ENCODE measurements at places on chromosomes 3 and 15. TPM values are rescaled to one million over a fixed set of nuclear protein-coding genes. Genes with fewer than 3 reads are reported as not detected.

- DNase-seq = no peak
Observed at GRCh38 chr3:66449411-66449974, 51.3 kb downstream of the LRIG1 start.

DNA sequence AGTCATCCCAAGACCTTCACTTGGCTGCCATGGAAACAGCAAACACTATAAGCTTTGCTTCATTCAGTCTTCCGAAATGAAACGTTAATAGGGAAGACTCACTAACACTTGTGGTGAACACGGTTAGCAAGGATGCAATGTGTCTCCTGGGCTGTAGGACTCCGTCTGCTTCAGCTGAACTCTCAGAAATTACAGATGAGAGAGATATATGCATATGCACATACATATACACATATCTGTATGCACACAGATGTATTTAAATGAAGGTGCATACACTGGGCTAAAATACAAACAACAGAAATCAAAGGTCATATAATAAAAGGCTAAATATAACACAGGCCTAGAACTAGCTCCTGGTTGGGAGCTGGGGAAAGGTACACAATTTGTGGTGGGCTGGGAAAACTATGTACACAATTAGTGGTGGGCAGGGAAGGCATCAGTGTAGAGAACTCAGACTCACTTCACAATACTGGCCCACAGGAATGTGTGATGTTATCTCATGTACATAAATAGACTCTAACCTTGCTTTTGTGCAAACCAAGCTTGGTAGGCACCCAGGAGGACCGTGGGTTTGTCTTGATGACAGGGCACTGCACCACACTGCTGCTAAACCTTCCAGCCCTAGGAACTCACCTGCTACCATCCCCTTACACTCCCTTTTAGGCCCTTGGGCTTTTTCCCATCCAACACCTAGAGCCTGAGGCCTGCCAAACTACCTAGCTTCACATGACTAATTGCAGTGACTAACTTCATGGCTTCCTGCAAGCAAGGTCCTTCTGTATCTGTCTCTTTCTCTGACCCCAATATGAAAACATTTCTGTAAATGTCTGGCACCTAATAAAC, 873.1 kb downstream of the NSUN3 start:
- DNase-seq = no peak

GRCh38 chr15:94682171-94682570, 450.8 kb downstream of the MCTP2 start:
- no peak for DNase-seq

DNA sequence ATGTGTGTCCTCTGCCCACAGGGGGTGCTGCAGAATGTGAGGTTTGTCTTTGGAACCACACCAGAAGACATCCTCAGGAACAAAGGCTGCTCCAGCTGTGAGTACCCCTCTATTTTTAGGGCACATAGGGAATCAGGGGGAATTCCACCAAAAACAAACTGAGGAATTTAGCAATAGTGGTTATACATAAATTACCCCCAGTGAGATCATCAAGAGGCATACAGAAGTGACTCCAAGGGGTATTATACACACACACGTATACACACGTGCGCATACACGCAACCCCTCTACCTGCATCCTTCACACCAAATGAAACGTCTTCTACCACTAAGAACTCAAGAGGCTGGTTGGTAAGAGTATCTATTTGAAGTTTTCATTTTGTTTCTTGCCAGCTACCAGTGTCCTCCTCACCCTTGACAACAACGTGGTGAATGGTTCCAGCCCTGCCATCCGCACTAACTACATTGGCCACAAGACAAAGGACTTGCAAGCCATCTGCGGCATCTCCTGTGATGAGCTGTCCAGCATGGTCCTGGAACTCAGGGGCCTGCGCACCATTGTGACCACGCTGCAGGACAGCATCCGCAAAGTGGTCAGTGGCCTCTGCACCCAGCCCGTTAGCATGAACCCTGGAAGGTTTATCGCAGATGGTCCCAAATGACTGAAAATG, 2.9 kb downstream of the THBS1 start:
- peak; percentile 83 for DNase-seq

GRCh38 chr15:72724028-72724427, 38.0 kb downstream of the BBS4 start:
- no peak for DNase-seq

DNA sequence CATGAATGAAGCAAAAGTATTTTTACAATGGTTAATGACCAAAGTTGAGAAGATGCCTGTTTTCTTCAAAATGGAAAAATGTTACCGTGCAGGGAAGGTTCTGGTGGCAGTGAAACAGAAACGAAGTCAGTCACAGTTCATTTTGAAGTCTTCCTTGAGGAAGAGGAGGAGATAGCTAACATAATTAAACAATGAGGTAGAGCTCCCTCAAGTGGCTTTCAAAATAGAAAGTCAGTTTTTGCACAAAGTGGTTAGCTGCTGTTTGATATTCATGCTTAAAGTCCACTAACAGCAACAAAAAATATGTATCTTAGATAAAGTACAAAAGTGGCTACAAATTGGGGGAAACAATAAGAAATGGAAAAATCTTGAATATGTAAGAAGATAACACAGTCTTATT, 87.3 kb downstream of the TFG start:
- peak; percentile 28 for DNase-seq

DNA sequence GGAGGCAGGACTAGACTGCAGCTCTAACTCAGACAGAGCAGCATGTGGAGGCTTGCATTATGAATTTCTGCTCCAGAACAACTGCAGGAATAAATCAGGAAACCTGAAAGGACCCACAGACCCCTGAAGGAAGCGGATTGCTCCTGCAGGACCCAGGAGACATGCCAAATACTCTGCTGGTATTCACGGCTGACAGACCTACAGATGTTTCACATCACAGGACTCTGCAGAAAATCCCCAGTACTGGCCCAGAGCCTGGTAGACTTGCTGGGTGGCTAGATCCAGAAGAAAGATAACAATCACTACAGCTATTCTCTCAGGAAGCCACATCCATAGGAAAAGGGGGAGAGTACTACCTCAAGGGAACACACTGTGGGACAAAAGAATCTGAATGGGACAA, 942.1 kb downstream of the AGBL1 start:
- DNase-seq = no peak

GRCh38 chr15:57697588-57697987, 8.9 kb upstream of the POLR2M start:
- peak; percentile 48 for DNase-seq

DNA sequence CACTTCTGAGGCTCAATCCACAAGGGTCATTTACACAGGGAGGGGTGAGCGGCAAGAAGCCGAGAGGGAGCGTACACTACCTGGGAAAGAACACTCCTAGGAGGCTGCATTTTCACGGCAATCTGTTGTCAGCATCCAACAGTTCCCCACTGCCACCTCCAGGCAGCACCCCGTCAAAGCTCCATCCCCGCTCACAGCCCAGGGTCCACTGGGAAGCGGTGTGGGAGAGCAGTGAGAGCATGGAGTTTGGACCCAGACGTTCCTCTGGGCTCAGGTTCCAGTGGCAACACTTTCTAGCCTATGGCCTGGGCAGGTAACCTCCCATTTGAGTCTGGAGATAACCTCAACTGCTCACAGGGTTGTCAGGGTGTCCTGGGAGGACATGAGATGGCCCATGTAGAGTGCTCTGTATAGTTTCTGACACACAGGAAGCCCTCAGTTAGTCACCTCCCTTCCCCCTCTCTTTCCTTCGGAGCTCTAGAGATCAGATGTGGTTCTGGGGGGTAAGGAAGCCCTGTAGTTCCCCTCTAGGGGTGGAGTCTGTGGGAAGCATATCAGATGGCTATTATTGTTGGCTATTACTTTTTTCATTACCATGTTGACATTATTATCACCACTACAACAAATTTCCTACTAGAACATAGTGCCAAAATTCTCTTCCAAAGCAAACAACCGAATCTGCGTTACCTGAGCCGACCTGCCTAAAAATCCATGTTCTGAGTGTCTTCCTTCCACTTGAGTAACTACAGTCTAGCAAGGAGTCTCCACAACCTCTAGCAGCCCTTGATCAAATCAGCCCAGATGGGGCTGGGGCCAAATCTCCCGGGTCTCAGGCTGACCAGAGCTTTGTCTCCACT, 29.1 kb downstream of the RUVBL1 start:
- no peak for DNase-seq

KY gene
- 1.6 TPM for total RNA-seq

ROPN1B gene
- not detected for total RNA-seq

AMIGO3 gene
- total RNA-seq = 1.8 TPM

MAGI1 gene
- total RNA-seq = 14.5 TPM

PIERCE2 gene
- total RNA-seq = 5.4 TPM

ISY1 gene
- 39.4 TPM for total RNA-seq

SEMA3B gene
- total RNA-seq = 14.0 TPM

All from myocyte (in vitro differentiated cells).